B cell (primary cell): ENCODE measurements at places on chromosomes 1 and 21.
A peak's percentile ranks its signal among the peaks of the same experiment; 100 is the strongest.

DNA sequence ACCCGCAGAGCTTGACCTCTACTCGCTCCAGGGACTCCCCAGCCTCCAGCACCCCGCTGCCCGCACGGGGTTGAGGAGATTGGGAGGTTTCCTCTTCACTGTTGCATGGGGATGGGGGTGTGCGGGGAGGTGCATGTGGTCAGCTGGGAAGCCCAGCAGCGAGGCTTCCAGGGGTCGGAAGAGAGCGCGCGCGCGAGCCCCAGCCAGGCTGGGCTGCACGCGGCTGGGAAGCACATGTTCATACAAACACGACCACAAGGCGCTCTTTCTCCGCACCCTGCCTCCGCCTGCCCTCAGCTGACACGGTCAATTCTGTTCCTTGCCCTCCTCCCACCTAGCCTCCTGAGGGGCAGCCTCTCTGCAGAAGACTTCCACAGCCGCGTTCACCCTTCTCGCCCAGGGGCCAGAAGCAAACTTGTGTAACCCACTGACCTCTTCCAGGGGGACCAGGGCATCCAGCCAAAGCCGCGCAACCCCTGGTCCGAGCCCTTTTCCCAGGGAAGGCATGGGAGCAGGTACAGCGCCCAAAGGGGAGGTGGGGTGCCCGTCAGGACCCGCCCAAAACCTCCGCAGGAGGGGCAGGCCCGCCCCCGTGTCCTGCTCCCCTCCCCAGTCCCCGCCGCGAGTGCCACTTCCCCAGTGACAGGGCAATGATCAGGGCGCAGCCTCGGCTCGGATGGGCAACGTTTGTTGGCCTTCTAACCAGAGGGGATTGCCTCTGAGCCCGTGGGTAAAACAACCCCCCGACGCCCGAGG lies 1.3 kb downstream of the COL24A1 start:
- no peak for DNase-seq

GRCh38 chr1:112237983-112238545 lies 157.9 kb upstream of the CTTNBP2NL start:
- no peak for DNase-seq

DNA sequence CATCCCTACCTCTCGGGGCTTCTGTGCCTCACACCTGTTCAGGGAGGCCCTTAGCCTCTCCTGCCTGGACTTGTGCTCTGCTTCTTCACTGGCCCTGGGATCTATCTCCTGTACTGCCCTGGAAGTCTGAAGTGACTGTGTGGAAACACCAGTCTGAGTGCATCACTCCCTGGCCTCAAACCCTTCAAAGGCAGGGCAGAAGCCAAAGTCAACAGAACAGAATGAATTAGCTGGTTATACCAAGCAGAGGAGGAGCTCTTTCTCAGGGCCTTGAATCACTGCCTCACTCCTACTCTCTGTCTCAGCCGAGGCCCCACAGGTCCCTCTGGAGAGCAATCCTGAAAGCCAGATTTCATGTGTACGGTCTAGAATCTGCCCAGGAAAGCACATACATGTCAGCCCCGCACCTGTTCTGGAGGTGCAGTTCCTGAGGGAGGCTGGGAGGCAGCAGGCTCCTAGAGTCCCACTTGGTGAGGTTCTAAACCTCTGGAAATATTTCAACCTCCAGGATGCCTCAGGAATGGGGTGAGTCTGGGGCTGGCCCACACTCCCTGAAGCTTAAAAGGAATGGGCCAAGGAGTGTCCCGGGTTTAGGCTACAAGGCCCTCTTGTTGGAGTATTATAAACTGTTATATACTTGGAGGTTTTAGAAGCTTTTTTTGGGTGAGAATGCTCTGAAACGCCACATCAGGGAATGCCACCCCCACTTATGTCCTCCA lies 98.3 kb downstream of the ABCA4 start:
- DNase-seq = no peak

DNA sequence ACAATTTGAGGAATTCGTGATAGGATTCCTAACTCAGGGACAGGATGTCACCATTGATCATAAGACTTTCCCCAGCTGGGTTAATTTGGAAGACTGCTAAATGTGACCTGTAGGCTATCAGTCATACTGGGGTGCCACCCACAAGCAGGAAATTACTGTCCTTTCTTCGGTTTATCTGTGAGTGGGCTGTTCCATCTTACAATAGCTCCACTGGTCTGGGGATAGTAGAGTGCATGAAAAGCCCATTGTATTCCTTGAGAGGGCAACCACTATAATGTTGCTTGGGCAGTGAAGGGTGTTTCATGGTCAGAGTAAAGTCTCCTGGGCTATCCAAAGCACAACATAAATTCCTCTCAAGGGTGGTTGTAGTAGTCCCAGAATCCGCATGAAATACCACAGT lies 1523.0 kb upstream of the B3GALT2 start:
- DNase-seq = no peak

DNA sequence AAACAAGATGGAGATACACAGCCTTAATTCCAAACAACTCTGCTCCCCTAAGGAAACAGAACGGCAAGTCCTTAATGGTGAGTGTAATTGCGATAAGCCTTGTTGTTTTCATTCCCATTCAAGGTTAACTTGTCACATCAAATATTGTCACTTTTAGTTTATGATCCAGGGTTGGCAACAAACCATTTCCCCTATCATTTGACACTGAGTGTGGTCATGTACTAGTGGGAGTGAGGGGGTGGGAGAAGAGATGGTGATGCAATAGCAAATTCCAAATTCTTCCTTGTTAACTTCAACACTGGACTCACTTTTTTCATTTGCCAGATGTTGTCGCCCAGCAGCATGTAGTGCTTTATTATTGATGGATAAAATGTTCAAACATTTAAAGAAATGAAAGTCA lies 140.4 kb downstream of the ZNF326 start:
- no peak for DNase-seq

DNA sequence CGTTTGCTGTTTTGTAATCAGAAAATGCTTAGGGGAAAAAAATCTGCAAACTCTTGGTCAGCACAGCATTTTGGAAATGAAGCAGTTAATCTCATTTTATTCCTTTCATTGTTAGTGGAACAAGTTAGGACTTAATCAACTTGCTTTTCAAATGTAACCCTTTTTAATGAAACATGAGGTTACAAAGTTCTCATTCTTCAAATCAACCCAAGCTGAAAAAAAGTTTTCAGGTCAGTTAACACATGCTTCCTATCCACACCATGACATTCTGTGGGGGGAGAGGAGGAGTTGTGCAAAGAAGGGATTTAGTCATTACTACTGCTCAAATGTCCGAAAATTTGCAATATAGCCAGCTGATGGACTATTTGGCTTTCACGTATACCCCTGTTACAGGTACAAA lies 283.2 kb upstream of the LYPLAL1 start:
- no peak for DNase-seq

- DNase-seq = no peak
Measured at GRCh38 chr21:35217504-35218060, 168.5 kb upstream of the RUNX1 start.

- DNase-seq = peak; percentile 79
Measured at GRCh38 chr1:27416387-27417111, 24.1 kb downstream of the GPR3 start.

DNA sequence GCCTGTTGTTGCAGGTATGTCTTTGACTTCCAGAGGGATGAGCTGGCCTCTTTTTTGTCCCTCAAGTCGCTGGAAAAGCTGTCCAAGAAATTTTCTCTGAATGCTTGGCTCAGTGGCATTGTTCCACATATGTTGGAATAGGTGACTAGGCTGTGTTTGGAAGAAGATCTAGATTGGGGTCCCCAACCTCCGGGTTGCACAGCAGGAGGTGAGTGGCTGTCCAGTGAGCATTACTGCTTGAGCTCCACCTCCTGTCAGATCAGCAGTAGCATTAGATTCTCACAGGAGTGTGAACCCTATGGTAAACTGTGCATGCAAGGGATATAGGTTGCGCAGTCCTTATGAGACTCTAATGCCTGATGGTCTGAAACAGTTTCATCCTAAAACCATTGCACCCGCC lies 18.1 kb downstream of the BACH1 start:
- no peak for DNase-seq

DNA sequence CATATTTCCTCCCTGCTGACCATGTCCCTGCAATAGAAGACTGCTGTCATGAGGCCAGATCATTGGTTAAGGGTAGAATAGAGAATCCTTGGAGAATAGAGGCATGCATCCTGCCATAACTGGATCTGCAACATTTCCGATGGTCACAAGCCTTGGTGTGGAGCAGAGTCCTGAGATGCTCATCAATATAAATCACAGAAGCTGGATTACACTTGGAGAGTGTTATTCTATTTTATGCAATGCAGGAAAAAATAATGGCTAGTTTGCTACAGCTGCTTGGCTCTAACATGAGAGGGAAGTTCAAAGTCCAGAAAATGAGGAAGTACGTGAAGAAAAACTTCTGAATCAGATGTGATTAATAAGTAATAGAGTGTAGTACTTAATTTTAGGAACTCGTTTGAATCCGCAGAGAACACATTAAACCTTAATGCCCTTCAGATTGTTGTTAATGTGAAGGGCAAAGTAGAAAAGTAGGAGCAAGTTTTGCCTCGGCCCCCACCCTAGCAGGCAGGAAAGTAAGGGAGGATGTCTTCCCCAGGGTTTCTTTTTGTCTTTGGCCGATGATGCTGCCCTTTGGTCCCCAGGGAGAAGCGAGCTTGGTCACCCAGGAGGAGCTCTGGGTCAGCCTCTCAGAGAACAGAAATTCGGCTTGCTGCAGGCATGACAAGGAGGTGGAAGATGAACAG lies 59.5 kb downstream of the KCNK1 start:
- no peak for DNase-seq

- DNase-seq = no peak
Measured at GRCh38 chr1:179810367-179810715, 67.2 kb downstream of the FAM163A start.

- no peak for DNase-seq
Measured at GRCh38 chr21:42754270-42754933, 101.0 kb downstream of the PDE9A start.
